T-helper 17 cell (primary cell): ENCODE measurements at places on chromosomes 1 and 21. TPM values are rescaled to one million over a fixed set of nuclear protein-coding genes. Genes with fewer than 3 reads are reported as not detected.

PYHIN1 gene
- total RNA-seq, result 48.1 TPM

TMEM269 gene
- total RNA-seq, result 0.42 TPM

TEX38 gene
- not detected for total RNA-seq

LRRC53 gene
- not detected for total RNA-seq

- H3K4me3 ChIP-seq, result no peak overlapping the region
- H3K4me1 ChIP-seq, result no peaks in the 10 kb centered on the region
- peaks cover 22% of the 10 kb centered on the region for H3K27me3 ChIP-seq
- H3K36me3 ChIP-seq, result peaks cover 3% of the 10 kb centered on the region
- no peak overlapping the region for H3K27ac ChIP-seq
These were observed 92.3 kb downstream of the BEND5 start for GRCh38 chr1:48684381-48684780.

DNA sequence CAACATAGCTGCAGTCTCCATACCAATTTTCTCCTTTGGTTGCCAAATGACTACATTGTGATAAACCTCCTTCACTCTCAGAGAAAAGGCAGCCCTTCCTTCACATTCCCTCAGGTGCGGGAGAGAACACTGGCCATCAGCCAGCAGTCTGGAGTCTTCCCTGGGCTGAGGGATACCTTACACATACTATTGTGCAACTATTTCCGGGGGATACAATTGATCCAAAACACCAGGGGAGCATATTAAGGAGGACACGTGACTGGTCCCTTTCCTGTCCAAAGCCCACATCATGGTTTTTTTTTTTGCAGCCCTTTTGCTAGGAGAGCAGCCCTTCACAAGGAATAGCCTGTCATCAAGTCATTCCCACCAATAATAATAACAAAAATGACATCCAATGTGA is 172.1 kb upstream of the ZRANB2 start:
- no peak overlapping the region for H3K27ac ChIP-seq
- no peaks in the 10 kb centered on the region for H3K27me3 ChIP-seq
- no peak for DNase-seq
- H3K4me1 ChIP-seq, result no peaks in the 10 kb centered on the region
